Stimulated activated CD8-positive, alpha-beta memory T cell treated with anti-CD3 and anti-CD28 coated beads, Interleukin-4, amount 100 ng/mL, for 1 hour (primary cell): ENCODE measurements at places on chromosomes 6 and 20.

DNA sequence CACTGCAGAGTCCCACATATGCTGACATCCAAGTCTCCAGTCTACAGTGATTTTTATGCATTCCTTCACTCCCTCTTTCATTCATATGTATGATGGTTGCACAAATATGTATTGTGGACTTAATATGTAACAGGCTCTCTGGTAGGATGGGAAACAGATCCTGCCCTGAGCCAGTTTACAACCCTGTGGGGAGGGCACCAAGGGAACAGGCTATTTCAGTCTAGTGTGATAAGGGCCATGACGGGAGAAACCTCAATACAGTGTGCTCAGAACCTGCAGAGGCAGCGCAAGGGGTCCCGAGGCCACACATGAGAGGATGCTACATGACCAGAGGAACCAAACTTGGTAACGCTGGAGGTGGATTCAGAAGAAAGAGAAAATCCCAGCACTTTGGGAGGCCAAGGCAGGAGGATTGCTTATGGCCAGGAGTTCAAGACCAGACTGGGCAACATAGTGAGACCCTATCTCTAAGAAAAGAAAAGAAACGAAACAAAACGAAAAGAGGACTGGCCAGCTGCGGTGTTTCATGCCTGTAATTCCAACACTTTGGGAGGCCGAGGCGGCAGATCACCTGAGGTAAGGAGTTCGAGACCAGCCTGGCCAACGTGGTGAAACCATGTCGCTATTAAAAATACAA is 249.8 kb upstream of the JARID2 start:
- no peak for DNase-seq

GRCh38 chr20:31837896-31838397 is 7.5 kb downstream of the FOXS1 start:
- no peak for DNase-seq

- no peak for DNase-seq
These were observed 186.2 kb downstream of the GPX5 start for GRCh38 chr6:28711788-28712341.

DNA sequence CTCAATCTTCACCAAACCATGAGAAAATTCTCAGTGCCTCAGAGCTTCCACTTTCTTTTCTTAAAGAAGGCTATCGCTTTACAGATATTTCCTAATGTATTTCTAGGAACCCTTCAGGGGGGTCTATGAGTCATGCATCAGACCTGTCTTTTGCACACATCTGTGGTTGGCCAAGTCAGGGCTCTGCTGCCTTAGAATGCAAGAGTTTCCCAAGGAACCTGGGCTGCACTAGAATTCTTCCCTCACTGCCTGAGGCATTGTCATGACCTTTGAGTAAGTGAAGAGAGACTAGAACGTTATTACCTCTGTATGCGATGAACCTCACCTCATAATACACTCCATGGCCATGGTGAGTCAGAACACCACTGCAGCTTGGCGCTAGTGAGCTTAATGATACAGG is 365.0 kb upstream of the ID4 start:
- no peak for DNase-seq

GRCh38 chr6:22413681-22414311 is 117.0 kb upstream of the PRL start:
- no peak for DNase-seq

DNA sequence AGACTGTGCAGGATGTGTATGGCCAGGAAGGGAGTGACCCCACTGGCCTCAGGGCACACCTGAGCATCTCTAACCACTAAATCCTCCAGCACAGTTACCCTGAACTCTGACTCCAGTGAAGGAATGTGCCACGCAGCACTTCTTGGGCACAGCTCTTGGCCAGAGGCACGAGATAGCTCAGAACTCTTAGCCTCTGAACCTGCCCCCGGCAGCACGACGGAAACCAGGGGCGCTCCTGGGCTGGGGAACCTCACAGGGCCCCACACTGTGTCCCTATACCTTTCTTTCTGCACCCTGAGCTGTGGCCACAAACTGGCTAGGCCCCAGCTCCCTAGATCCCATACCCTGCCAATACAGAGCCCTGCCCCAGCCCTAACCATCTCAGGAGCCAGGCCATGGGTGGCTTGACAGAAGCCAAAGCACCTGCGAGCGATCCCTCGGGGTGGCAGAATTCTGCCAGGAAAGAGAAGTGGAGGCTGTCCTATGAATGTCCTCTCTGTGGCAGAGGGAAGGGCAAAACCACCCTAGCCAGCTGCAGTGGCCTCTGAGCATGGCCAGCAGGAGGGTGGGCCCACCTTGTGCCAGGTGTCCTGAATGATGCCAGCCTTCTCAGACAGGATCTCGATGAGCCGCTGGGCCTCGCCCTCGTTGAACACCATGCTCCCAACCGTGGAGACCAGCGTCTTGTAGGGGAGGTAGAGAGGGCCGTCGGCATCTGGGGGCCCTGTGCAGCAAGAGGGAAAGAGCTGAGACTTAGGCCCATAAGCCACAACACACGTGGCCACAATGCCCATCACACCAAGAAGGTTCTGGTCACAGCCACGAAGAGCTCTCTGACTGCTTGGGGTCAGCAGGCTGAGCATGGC is 39.4 kb downstream of the RRBP1 start:
- no peak for DNase-seq

GRCh38 chr20:49278818-49279676 is 1.2 kb upstream of the ZNFX1 start:
- DNase-seq: no peak
